ENCODE measurements at places on chromosomes 11 and 22.

- no peaks in the 10 kb centered on the region for H3K36me3 ChIP-seq
- H3K4me1 ChIP-seq: no peaks in the 10 kb centered on the region
- no peaks in the 10 kb centered on the region for H3K27me3 ChIP-seq
- DNase-seq: no peak
These were observed 75.4 kb downstream of the GAB4 start for GRCh38 chr22:16932577-16932976.

DNA sequence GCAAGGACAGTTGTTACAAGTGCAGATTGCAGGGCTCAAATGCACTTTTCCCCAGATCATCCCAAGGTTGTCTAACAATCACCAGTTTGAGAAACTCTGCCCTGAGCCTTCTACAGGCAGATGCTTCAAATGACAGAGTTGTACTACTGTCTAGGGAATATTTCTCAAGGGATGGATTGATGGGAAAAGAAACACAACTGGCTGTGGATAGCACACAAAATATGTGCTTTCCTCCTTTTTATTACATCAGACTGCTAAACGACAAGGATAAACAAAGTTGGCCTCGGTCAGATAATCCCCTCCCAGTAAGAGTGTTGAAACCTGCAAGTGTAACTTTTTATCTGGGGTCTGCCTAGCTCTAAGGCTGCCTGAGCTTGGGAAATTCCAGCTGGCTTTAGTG, 46.6 kb upstream of the SORL1-AS1 start:
- H3K27me3 ChIP-seq: no peaks in the 10 kb centered on the region
- H3K27ac ChIP-seq: no peak overlapping the region
- H3K4me3 ChIP-seq: no peak overlapping the region
- DNase-seq: peak; percentile 9
- H3K36me3 ChIP-seq: no peaks in the 10 kb centered on the region

GRCh38 chr22:29219881-29220670, 14.4 kb downstream of the EMID1 start:
- H3K27me3 ChIP-seq: no peaks in the 10 kb centered on the region
- no peaks in the 10 kb centered on the region for H3K4me1 ChIP-seq
- no peak overlapping the region for H3K4me3 ChIP-seq
- H3K36me3 ChIP-seq: no peaks in the 10 kb centered on the region

DNA sequence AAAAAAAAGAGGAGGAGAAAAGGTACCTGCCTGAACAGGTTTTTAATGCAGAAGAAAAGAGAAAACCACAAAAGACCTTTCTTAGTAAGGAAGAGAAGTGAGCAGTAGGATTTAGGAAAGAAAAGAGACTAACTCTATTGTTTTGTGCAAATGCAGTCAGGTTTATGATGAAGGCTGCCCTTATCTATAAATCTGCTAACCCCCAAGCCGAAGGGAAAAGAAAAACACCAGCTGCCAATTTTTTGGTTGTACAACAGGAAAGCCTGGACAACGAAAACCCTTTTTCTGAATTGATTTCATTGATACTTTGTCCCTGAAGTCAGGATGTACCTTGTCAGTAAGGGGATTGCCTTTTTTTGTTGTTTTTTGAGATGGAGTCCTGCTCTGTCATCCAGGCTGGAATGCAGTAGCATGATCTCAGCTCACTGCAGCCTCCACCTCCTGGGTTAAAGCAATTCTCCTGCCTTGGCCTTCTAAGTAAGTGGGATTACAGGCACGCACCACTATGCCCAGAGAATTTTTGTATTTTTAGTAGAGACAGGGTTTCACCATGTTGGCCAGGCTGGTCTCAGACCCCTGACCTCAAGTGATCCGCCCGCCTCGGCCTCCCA, 21.2 kb downstream of the POLD4 start:
- H3K27me3 ChIP-seq: no peaks in the 10 kb centered on the region
- H3K36me3 ChIP-seq: no peaks in the 10 kb centered on the region
- no peak overlapping the region for H3K27ac ChIP-seq
- DNase-seq: no peak
- H3K4me1 ChIP-seq: no peaks in the 10 kb centered on the region

DNA sequence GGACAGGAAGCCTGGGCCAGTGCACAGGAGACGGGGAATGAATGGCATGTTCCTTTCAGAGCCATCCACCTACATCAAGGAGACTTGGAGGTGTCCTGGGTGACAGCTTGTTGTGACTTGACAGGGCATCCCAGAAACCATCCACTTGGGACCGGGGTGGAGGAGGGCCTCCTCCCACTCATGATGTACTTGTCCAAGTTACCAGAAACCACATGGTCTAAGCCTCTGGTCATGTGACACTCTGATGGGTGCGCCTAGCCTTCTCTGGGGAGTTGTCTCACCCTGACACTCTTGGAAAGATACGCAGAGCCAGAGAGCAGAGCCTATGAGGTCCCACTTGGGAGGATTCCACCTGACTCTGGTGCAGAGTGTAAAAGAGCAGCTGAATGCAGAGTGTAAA, 21.6 kb upstream of the FXYD6 start:
- no peak overlapping the region for H3K4me3 ChIP-seq
- H3K36me3 ChIP-seq: no peaks in the 10 kb centered on the region
- H3K27me3 ChIP-seq: peaks cover 8% of the 10 kb centered on the region

GRCh38 chr22:44057401-44057987, 33.4 kb downstream of the PARVB start:
- no peaks in the 10 kb centered on the region for H3K4me1 ChIP-seq
- no peaks in the 10 kb centered on the region for H3K27me3 ChIP-seq
- H3K4me3 ChIP-seq: no peak overlapping the region
- peak; percentile 55 for DNase-seq
- H3K36me3 ChIP-seq: no peaks in the 10 kb centered on the region

DNA sequence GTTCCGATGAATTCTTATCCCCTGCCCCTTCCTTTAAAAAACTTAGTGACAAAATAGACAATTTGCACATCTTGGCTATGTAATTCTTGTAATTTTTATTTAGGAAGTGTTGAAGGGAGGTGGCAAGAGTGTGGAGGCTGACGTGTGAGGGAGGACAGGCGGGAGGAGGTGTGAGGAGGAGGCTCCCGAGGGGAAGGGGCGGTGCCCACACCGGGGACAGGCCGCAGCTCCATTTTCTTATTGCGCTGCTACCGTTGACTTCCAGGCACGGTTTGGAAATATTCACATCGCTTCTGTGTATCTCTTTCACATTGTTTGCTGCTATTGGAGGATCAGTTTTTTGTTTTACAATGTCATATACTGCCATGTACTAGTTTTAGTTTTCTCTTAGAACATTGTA, 12.0 kb downstream of the CCND1 start:
- H3K4me3 ChIP-seq: no peak overlapping the region
- no peaks in the 10 kb centered on the region for H3K27me3 ChIP-seq
- peaks cover 4% of the 10 kb centered on the region for H3K36me3 ChIP-seq
- H3K27ac ChIP-seq: no peak overlapping the region
- peaks cover 5% of the 10 kb centered on the region for H3K4me1 ChIP-seq
- no peak for DNase-seq
